Activated CD8-positive, alpha-beta T cell treated with anti-CD3 and anti-CD28 coated beads, Interleukin-2, amount 10 ng/mL, durations not matched to agents 7 days and 5 days (primary cell): ENCODE measurements at places on chromosomes 11 and 22.
A peak's percentile ranks its signal among the peaks of the same experiment; 100 is the strongest.

DNA sequence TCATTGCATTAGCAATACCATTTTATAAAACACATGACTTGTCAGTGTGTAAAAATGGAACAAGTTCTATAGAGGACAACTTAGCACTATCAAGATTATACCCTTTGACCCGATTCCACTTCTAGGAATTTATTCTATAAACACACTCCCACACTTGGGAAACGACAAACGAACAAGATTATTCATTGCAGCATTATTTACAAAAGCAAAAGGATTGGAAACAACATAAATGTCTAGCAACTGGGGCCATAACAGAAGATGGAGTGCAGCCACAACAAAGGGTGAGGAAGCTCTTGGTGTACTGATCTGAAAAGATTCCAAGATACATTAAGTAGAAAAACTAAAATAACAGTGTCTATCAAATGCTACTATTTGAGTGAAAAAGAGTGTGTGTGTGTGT, 2.3 kb upstream of the IRAG1 start:
- H3K27ac ChIP-seq, result no peak overlapping the region
- no peaks in the 10 kb centered on the region for H3K36me3 ChIP-seq
- DNase-seq, result no peak
- no peaks in the 10 kb centered on the region for H3K4me1 ChIP-seq
- peaks cover 11% of the 10 kb centered on the region for H3K27me3 ChIP-seq
- no peak overlapping the region for H3K4me3 ChIP-seq

- peaks cover 85% of the 10 kb centered on the region for H3K27me3 ChIP-seq
- DNase-seq, result no peak
- peak overlapping the region; percentile 82 for H3K4me3 ChIP-seq
Observed at GRCh38 chr11:44306052-44306917, 3.7 kb downstream of the ALX4 start.

- no peaks in the 10 kb centered on the region for H3K4me1 ChIP-seq
- peaks cover 6% of the 10 kb centered on the region for H3K36me3 ChIP-seq
- no peak for DNase-seq
- peak overlapping the region; percentile 59 for H3K27ac ChIP-seq
Observed at GRCh38 chr11:126409620-126409985, 54.1 kb downstream of the ST3GAL4 start.

- no peaks in the 10 kb centered on the region for H3K27me3 ChIP-seq
- no peak for DNase-seq
- peaks cover 65% of the 10 kb centered on the region for H3K36me3 ChIP-seq
Observed at GRCh38 chr11:121630041-121630440, 177.3 kb upstream of the SORL1-AS1 start.

DNA sequence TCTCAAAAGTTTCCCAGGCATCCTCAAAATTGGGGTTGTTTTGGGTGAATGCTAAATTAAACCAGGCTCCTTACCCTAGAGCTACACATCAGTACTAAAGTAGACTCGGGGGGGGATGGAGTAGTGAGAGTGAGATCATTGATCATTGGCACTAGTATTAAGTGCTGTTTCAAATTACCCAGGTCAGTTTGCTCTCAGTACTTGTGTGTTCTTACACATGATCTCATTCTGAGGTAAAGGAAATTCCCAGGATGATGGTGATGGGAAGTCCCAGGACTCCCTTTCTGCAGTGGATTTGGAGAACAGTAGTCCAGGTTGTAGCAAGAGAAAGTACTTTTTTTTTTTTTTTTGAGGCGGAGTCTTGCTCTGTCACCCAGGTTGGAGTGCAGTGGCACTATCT, 12.5 kb downstream of the RBM4 start:
- peaks cover 66% of the 10 kb centered on the region for H3K36me3 ChIP-seq
- H3K27me3 ChIP-seq, result no peaks in the 10 kb centered on the region
- DNase-seq, result no peak
- no peak overlapping the region for H3K27ac ChIP-seq
- H3K4me3 ChIP-seq, result no peak overlapping the region

DNA sequence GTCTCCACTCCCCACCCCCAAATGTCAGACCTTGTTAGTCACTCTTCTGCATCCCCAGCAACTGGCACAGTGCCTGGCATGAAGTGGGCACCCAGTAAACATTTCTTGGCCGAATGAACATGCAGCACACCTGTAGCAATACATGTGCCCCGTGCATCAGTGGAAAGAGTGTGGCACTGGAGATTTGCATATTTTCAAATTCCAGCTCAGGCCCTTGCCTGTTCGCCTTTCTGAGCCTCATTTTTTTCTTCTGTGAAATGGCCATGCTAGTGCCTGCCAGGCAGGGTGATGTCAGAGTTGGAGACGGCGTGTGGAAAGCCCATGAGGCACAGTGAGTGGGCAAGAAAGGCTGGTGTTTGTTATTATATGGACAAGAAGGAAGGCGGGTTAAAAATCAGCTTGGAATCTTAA, 38.7 kb downstream of the CD82 start:
- H3K36me3 ChIP-seq, result peaks cover 46% of the 10 kb centered on the region
- H3K27ac ChIP-seq, result peak overlapping the region; percentile 13
- H3K27me3 ChIP-seq, result no peaks in the 10 kb centered on the region
- no peak overlapping the region for H3K4me3 ChIP-seq

DNA sequence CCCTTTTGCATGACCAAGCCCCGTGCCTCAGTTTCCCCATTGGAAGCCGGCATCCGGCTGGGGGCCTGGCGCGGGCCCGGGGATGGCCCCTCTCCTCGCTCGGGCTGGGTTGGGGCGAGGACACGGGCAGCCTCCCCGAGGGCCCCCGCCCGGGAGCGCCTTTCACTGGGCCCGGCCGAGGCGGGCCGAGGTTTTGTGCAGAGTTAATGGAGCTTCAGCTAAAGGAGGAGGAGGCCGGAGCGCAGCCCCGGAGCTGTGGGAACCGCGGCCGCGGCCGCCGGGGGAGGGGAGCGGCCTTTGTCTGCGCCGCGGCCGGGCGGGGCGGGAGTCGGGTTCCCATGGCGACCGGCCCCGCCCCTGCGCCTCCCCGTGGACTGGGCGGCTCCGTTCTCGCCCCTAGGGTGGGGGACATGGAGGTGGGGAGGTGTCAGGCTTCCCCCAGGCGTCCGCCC, 1.4 kb upstream of the MAPK11 start:
- peak; percentile 73 for DNase-seq
- H3K4me1 ChIP-seq, result peaks cover 28% of the 10 kb centered on the region
- no peak overlapping the region for H3K4me3 ChIP-seq
- H3K27ac ChIP-seq, result no peak overlapping the region

- H3K36me3 ChIP-seq, result peaks cover 12% of the 10 kb centered on the region
- H3K27me3 ChIP-seq, result no peaks in the 10 kb centered on the region
- no peak for DNase-seq
- no peaks in the 10 kb centered on the region for H3K4me1 ChIP-seq
- no peak overlapping the region for H3K4me3 ChIP-seq
- H3K27ac ChIP-seq, result no peak overlapping the region
Observed at GRCh38 chr11:44143987-44144909, 48.8 kb downstream of the EXT2 start.

GRCh38 chr11:87259736-87260135, 222.0 kb downstream of the TMEM135 start:
- peaks cover 4% of the 10 kb centered on the region for H3K4me1 ChIP-seq
- DNase-seq, result no peak
- H3K4me3 ChIP-seq, result no peak overlapping the region

DNA sequence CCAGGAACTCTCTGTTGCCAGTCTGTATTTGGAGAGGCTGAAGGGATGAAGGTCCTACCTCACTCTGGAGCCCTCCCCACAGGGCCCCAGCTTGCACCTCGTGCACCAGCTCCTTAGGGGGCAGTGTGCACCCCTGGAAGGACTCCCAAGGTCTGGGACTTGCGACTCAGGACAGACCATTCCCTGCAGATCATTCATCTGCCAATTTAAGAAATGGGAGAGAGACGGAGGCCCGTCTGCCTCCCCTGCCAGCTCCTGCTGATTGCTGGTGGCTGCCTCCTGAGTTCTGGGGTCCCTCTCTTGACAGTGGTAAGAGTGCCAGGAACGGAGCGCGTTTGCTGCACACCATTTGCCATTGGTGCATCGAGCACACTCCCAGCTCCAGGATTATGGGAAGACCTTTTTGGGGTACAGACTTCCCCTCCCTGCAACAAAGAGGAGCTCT, 27.4 kb upstream of the MALAT1 start:
- DNase-seq, result no peak
- H3K4me3 ChIP-seq, result peak overlapping the region; percentile 12
- H3K4me1 ChIP-seq, result peaks cover 32% of the 10 kb centered on the region
- H3K27me3 ChIP-seq, result no peaks in the 10 kb centered on the region

- DNase-seq, result no peak
- H3K27ac ChIP-seq, result no peak overlapping the region
- H3K36me3 ChIP-seq, result no peaks in the 10 kb centered on the region
Observed at GRCh38 chr11:114909866-114910265, 231.5 kb downstream of the NXPE2 start.

DNA sequence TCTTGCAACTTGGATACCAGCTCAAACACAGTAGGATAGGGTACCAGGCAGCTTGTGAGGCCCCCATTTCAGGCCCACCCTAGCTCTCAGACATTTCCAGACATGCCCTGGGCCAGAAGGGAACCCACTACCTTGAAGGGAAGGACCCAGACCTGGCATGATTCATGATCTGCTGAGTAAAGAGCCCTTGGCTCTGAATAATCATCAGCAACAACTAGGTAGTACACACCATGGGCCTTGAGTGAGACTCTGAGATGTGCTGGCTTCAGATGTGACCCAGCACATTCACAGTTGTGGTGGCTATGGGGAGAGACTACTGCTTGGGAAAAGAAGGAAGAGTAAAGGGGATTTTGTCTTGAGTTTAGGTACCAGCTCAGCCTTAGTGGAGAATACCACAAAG, 23.6 kb downstream of the JRKL start:
- H3K4me3 ChIP-seq, result no peak overlapping the region
- H3K4me1 ChIP-seq, result no peaks in the 10 kb centered on the region
- H3K27ac ChIP-seq, result no peak overlapping the region
- peaks cover 12% of the 10 kb centered on the region for H3K27me3 ChIP-seq

GRCh38 chr11:92302770-92303169, 78.2 kb downstream of the FAT3 start:
- H3K4me1 ChIP-seq, result no peaks in the 10 kb centered on the region
- H3K27me3 ChIP-seq, result no peaks in the 10 kb centered on the region
- no peak overlapping the region for H3K27ac ChIP-seq
- no peak for DNase-seq

GRCh38 chr11:73270016-73270854, 1.9 kb upstream of the P2RY6 start:
- H3K36me3 ChIP-seq, result no peaks in the 10 kb centered on the region
- no peak for DNase-seq
- peaks cover 23% of the 10 kb centered on the region for H3K27me3 ChIP-seq
- no peak overlapping the region for H3K27ac ChIP-seq

DNA sequence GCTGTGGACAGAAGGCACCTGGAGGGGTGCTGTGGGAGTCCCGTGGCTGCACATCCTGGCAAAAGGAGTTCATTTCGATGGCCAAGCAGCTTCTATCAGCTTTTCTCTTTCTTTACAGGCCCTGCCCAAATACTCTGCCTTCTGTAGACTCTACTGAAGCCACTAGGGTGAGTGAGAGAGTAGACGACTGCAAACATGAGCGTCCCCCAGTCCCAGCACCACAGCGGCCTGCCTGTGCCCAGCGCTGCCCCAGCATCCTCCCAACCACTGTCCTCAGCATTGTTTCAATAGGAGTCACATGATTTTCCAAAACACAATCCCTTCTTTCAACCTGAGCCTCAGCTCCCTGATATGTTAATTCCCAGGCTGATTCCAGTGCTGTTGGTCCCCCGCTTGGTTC, 110.0 kb downstream of the KIRREL3 start:
- H3K27ac ChIP-seq, result no peak overlapping the region
- DNase-seq, result no peak
- no peaks in the 10 kb centered on the region for H3K4me1 ChIP-seq

DNA sequence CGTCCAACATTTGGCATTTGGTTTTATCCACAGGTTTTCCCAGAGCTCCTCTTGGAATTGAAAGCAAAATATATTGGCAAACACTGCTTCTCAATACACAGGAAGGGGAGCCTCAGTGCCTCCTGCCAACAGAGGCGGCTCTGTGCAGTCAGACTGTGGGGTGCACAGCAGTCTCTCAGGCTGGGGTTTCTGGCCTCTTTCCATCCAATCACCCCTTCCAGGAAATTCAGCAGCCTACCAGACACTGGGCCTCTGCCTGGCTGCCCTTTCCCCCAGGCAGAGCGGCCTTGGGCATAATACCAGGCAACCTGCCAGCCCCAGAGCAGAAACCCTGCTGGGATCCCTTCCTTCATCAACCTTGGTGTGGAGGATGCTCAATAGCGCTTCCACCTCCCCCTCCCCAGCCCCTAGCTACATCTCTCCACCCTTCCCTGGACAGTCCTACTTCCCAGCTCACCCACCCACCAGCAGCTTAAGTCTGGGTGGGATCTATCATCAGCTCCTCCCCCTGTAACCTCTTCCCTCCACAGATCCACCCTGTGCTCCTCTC, 17.8 kb upstream of the RAPSN start:
- peaks cover 46% of the 10 kb centered on the region for H3K36me3 ChIP-seq
- H3K27ac ChIP-seq, result no peak overlapping the region
- no peaks in the 10 kb centered on the region for H3K27me3 ChIP-seq
- H3K4me1 ChIP-seq, result peaks cover 2% of the 10 kb centered on the region

DNA sequence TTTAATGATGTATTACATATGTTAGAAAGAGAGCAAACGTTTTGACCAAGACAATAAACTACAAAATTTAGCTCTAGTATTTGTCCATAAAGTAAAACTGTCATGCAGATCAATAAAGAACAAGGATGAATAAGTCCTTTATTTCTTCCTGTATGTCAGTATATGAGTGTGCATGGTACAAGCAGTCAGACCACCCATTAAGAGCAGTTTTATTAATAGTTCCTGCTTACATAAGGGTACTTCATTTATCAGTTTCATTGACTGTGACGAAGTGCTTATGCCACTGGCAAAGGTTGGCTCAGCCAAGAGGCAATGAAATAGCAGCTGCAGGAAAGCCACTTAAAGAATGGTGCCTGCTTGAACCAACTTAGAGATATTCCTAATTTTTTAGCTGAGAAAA, 913.0 kb upstream of the CNTN5 start:
- no peak overlapping the region for H3K4me3 ChIP-seq
- no peaks in the 10 kb centered on the region for H3K36me3 ChIP-seq
- no peak for DNase-seq
- H3K27ac ChIP-seq, result no peak overlapping the region
- H3K4me1 ChIP-seq, result no peaks in the 10 kb centered on the region
- H3K27me3 ChIP-seq, result no peaks in the 10 kb centered on the region

DNA sequence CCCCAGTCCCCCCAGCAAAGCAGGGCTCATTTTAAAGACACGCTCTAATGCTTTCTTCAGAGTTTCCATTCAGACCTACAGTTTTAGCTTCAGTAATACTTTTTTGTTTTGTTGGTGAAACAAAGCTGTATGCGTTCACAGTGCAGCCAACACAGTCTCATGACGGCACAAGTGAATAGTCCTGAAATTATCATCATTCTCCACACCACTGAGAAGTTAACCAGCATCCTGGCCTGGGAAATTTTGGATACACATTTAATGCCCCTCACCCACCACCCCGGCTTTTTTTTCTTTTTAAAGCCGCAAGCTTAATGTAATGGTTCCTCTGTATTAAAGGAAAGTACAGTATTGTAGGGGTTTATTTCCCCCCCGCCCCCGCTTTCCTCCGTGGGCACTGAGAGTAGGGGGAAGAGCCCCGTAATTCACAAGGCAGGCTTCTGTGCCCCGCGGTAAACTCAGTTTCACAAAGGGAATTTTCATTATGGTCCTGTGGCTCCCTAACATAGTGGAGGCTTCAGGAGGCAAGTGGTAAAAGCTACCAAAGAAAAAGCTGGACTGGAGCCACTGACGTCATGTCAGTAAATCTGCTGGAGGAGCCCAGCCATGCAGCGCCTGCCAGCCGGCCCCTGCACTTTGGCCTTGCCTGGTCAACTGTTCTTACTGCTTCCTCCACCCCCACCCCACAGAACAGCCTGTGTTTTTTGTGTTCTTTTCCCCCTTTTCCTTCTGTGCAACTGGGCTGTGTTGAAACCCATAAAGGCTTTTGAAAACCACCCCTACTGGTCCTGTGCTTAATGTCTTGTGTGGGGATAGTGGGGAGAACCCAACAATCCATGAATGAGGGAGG, 18.2 kb downstream of the TEAD1 start:
- H3K4me3 ChIP-seq, result no peak overlapping the region
- no peaks in the 10 kb centered on the region for H3K36me3 ChIP-seq
- peaks cover 8% of the 10 kb centered on the region for H3K4me1 ChIP-seq
- H3K27ac ChIP-seq, result no peak overlapping the region
